ENCODE measurements at places on chromosomes 5 and 9.

DNA sequence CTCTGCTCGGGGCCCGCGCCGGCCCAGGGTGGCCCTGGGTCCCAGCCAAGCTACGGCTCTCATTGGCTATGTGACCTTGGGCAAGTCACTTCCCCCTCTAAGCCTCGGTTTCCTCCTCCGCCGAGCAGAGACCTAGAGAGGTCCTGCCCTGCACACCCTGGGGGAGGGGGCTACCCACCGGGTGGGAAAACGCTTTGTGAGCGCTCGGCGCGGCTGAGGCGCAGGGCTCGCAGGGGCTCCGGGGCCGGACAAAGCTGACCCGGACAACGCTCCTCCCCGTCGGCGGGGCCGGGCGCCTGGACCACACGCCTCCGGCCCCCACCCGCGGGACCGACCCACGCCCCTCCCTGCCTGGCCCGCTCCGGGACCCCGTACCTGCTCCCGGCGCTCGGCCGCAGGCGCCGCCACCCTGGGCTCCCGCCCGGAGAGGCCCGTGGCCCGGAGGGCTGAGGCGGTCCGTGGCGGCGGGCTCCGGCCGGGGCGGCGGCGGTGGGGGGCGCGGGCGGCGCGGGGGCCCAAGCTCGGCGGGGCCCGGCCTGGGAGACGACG is 85.7 kb upstream of the MELK start:
- no peak for DNase-seq

GRCh38 chr9:20041697-20042081 is 252.9 kb upstream of the SLC24A2 start:
- no peak for DNase-seq

- DNase-seq = no peak
Measured at GRCh38 chr9:35495984-35496383, 6.1 kb downstream of the RUSC2 start.

DNA sequence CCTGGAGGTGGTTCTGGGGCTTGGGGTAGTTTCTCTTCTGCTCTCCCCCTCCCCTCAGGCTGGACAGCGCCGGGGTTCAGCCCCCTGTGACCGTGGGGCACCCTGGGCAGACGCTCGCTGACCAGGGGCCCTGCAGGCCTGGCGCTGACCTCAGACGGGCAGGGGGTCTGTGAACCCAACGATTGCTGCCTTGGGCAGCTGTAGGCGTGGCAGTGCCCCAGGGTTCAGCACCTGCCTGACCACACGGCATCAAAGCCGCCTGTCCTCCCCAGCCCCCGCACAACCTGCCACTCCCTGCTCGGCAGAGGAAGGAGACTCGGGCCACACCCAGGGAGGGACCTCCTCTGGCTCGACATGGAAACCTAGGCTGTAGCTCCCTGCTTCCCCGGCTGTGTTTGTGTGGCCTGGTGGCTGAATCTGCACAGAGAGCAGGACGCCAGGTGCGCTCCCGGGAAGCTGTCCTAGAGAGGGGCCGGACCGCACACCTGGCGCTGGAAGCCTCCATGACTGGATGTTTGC is 12.2 kb downstream of the LCN12 start:
- DNase-seq = no peak

DNA sequence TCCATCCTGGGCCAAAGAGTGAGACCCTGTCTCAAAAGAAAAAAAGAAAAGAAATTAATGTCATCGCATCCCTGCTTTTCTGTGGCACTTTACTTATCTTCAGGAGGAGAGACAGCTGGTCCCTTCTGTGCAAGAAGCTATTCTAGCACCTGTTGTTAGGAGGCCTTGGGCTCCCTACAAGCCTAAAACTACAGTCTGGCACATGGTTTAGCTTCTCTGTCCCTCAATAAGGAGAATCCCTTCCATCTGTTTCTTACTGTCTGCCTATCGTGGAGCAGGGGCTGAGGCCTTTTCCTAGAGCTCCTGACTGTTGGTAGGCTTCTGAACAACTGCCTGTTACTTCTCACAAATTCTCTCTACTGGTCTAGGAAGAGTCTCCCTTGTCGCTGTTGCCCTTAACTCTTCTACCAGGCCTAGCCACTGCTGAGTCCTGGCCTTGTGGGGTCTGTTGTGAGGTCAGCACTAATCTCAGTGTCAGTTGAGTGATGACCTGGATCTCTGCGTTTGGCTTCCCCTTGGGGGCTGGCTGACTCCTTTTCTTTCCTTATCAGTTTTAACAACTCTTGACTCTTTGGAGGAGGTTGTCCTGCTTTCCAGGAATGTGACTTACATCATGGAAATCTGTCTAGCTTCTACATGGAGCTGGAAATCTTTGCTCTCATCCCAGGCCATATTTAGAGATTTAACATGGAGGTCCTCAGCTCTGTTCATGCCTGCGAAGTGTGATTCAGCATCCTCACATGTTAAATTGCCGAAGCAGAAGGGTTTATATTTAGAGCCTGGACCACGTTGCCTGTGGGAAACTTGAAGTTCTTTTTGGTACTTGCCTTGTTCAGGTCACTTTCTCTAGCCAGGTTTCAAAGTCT is 5.7 kb upstream of the GARNL3 start:
- DNase-seq = no peak

- DNase-seq = no peak
Measured at GRCh38 chr5:6603643-6604042, 29.2 kb downstream of the NSUN2 start.

DNA sequence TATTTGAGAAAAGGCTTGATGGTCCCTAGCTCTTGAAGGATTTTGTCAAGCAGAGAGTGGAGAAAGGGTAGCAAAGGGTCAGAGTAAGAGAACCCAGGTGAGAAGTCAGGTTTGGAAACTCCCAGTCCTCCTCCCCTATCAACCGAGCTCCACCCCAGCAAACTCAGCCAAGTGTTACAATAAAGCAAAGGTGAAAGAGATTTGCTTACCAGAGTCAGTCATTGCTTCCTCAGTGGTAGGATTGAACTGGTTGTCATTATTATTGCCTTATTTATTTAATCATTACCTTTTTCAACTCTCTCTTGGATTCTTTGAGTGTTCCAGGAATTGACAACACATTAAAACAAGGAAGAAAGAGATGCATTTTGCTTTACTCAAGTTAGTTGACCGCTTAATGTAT is 80.5 kb downstream of the RFK start:
- DNase-seq = no peak

DNA sequence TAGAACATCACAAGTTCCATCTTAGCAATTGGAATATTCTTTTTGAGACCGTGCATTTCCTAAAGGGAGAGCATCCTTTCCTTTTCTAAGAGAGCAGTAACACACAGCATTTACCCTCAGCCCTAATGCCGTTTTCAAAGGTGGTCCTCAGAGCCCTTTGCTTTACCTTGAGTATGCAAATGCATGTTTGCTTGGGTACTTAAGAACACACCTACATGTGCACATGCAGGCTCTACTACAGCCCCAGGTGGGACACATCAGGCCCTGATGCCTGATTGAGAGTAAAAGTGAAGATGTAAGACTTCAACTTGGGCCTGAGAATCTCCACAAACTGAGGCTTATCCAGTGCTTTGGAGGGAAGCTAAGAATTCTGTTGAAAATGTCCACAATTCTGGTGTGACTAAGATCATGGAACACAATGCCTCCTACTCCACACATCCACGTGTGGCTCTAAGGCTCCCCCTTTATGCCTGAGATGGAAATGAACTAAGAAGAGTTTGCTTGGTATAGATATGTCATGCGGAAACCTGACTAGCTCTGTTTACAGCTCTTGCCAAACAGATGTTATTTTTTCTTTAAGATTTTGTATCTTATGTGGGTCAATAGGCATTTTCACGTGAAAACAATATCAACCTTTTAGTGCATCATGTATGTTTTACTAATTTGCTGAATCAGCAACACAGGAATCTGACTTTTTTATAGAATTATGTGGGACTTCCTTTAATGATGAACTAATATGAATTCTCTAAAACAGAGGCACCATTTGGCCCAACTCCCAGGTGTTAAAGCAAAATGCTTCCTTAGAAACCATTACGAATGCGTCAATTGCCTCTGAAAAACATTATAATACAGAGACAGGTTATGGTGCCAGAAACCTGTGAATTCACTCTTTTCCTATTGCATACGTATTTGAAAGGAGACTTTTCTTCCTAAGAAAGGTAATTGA is 48.9 kb upstream of the SLC2A8 start:
- no peak for DNase-seq

- DNase-seq = no peak
Measured at GRCh38 chr9:92507496-92507895, 25.2 kb upstream of the ASPN start.

GRCh38 chr5:32096891-32097595 is 77.1 kb downstream of the GOLPH3 start:
- DNase-seq = no peak

GRCh38 chr5:175654339-175654738 is 3.5 kb upstream of the HRH2 start:
- DNase-seq = no peak

DNA sequence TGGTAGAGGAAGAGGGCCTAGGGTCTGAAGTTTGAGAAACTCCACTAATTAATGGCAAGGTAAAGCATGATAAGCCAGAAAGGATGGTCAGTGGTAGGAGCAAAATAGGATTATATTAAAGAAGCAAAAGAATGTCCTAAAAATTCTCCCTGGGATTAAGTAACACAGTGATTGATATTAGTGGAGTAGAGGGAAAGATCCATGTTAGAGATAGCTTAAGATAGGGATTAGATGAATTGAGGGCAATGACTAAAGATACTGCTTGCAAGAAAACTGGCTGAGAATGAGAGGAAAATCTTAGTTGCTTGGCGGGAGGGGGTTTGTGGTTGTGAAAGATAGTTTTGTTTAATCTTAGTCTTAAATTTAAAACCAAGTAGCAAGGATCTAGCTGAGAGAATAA is 255.6 kb downstream of the EPB41L4A start:
- no peak for DNase-seq

DNA sequence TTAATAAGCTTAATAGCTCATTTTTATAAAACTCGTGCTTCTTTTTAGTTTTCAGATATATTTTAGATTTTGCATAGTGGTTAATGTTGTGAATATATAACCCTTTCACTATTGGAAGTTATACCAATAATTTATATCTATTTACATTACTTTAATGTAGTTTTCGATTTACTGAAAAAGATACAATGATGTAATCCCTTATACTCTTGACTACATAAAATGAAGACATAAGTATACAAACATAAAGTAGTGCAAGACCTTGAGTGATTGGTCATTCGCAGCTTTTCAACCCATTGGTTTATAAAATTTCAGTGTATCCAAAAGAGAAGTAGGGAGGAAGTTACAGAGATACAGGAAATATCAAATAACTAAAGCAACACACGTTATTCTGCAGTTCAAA is 84.3 kb upstream of the GRHPR start:
- no peak for DNase-seq

- no peak for DNase-seq
Measured at GRCh38 chr5:147321569-147321968, 86.7 kb downstream of the STK32A start.

- DNase-seq = no peak
Measured at GRCh38 chr9:6229619-6230018, 14.0 kb downstream of the IL33 start.

GRCh38 chr5:50406877-50407276 is 34.2 kb downstream of the EMB start:
- DNase-seq = no peak

- no peak for DNase-seq
Measured at GRCh38 chr9:108142504-108143201, 653.1 kb upstream of the KLF4 start.

DNA sequence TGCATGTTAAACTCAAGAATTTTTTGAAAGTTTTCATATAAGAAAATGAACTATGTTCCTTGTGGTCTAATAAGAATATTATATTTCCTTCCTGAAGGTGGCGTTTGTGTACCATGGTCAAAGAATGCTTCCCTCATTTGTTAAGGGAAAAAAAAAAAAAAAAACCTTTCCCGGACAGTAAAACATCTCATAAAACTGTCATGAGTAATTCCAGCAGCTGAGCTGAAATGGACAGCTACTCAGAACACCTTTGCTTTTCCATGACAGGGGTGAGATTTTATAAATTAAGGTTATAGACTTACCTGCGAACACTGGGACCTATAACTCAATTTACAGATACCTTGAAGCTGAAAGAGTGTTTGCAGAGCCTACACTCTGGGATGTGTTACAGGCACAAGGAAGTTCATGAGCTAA is 113.2 kb upstream of the RANBP3L start:
- DNase-seq = no peak

DNA sequence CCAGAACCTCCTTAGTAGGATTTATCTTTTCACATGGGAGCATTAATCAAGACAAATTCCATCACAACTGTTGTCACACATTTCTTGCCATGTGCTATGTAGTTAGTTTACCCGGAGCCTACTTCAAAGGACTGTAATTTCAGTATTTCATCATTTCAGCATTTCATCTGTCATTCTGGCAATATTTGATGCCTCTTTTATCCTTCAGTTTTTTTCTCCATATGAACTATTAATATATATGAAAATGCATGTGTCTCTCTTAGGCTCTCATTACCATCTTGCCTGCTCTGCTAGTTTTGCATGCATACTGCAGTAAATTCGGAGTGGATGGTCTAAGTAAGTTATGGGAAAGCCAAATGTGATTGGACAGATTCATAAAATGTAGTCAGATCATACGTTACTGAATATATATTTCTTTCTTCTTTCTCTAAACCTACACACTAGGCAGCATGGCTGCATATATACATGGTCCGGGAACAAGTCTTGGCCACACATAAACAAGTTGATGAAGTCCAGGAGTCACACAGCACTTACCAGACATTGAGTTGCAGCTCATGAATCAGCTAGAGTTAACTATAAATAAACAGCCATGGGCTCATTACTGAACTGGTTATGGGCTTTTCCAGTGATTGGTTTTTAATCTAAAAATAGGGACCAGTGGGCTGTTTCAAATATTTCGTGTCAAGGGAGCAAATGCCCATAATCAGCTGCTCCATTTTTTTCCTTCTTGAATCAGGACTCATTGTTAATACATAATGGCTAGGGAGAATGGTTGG is 46.6 kb downstream of the SPATA31D1 start:
- no peak for DNase-seq

DNA sequence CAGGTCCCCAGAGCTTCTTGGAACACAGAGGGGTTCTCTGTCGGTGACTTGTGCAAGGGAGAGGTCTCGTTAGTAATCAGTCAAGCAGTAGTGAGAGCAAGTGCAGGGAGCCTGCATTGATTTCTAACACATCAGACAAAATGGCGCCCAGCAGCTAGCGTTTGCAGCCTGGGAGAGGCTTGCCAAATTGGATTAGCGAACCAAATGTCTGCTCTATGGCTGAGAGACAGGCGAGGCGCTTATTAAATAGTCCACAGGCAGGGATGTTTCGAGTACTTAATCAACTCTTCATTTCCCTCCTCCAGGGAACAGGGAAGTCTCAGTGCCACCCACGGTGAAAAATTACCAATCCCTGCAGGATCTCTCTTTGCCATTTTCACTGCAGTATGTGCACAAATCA is 131.4 kb upstream of the SHB start:
- DNase-seq = no peak

DNA sequence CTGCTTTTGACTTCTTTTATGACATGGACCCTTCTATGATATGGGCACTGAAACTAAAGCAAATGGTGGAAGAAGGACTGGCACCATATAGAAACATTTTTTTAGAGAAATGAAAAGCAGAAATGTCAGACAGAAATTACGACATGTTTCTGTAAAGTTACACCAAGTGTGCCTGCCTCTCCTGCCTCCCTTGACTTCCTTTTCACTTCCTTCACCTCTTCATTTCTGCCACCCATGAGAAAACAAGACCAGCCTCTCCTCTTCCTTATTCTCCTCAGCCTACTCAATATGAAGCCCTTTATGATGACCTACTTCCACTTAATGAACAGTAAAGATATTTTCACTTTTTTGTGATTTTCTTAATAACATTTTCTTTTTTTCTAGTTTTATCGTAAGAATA is 44.5 kb downstream of the ERCC6L2 start:
- DNase-seq = no peak
